ENCODE measurements at places on chromosomes 3 and 15.
A peak's percentile ranks its signal among the peaks of the same experiment; 100 is the strongest.

- peak; percentile 9 for DNase-seq
These were observed 50.1 kb downstream of the FRMD5 start for GRCh38 chr15:44144992-44145391.

GRCh38 chr3:4670352-4670751 is 177.2 kb downstream of the ITPR1 start:
- DNase-seq, result no peak

DNA sequence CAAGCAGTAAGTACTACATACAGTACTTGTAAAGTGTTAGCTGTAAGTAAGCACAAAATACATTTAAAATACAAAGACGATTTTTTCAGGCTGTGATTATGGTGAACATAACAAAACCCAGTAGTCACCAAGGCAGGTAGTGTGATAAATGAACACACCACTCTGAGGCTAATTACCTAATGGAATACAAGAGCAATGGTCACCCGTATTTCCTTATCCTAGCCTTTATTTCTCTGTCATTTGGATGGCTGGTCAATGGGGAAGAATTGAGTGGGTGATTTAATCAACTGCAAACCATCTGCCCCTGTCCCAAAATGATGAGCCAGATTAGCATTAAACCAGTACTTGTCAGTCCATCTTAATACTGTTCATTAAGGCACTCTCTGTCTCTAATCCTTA is 89.2 kb upstream of the CGNL1 start:
- DNase-seq, result peak; percentile 16

GRCh38 chr15:40367686-40368611 is 9.9 kb downstream of the DISP2 start:
- peak; percentile 90 for DNase-seq

GRCh38 chr3:35739964-35740527 is 100.7 kb downstream of the ARPP21 start:
- DNase-seq, result peak; percentile 11

DNA sequence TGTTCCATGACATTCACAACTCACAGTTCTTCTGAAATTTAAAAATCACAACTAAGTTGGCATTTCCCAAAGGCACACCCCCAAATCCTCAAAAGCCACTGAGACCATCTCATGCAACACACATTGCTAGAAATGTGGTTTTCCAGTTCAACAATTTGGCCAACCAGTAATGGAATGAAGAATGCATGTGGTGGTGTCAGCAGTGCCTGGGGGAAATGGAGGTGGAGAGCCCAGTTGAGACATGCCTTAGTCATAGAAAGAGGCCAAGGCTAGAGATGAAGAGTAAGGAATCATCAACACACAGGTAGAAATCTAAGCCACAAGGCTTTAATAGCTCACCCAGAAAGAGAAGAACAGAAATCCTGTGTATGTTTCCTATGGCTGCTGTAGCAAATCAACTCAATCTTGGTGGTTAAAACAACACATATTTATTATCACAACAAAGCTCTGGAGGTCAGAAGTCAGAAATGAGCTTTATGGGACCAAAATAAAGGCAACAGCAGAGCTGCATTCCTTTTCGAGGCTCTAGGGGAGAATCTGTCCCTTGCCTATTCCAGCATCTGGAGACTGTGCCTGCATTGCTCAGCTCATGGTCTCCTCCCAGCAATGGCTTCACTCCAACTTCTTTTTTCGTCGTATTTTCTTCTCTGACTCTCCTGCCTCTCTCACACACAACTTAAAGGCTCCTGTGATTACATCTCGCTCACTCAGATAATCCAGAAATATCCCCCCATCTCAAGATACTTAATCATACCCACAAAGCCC is 54.0 kb downstream of the SNTN start:
- no peak for DNase-seq

- DNase-seq, result no peak
These were observed 63.8 kb upstream of the SNRPA1 start for GRCh38 chr15:101358895-101359294.

- no peak for DNase-seq
These were observed 217.3 kb downstream of the TBC1D2B start for GRCh38 chr15:77860071-77860691.

Measured in retina (tissue), 1 donor.